A549 treated with Mapracorat at 1 μM for 4 hours (cell line): ENCODE measurements at places on chromosomes 2 and 18. TPM values are rescaled to one million over a fixed set of nuclear protein-coding genes. Genes with fewer than 3 reads are reported as not detected.

ZBTB7C gene
- total RNA-seq = 0.09 to 0.21 TPM (median 0.17 TPM) in 5 replicates

GALNT5 gene
- 2.0 to 2.2 TPM (median 2.1 TPM) in 5 replicates for total RNA-seq

MC4R gene
- total RNA-seq = not detected in 5 replicates

SMAD7 gene
- 19.4 to 22.9 TPM (median 20.4 TPM) in 5 replicates for total RNA-seq

ILKAP gene
- 36.1 to 43.6 TPM (median 39.9 TPM) in 5 replicates for total RNA-seq

SLC30A3 gene
- 2.1 to 4.0 TPM (median 3.3 TPM) in 5 replicates for total RNA-seq

IL1RN gene
- 0.13 to 0.53 TPM (median 0.37 TPM) in 5 replicates for total RNA-seq

PIAS2 gene
- 7.6 to 9.9 TPM (median 7.9 TPM) in 5 replicates for total RNA-seq

ANO7 gene
- total RNA-seq = 1.5 to 2.1 TPM (median 1.8 TPM) in 5 replicates

TUBA4B gene
- total RNA-seq = 0.13 to 0.28 TPM (median 0.18 TPM) in 4 of 5 replicates, not detected in the other

GLB1L gene
- total RNA-seq = 5.3 to 7.4 TPM (median 5.5 TPM) in 5 replicates

GRP gene
- total RNA-seq = not detected in 5 replicates

EMX1 gene
- total RNA-seq = 0.07 to 0.54 TPM (median 0.10 TPM) in 4 of 5 replicates, not detected in the other

SMYD1 gene
- not detected in 5 replicates for total RNA-seq

CIDEA gene
- total RNA-seq = not detected in 5 replicates

RESP18 gene
- not detected in 5 replicates for total RNA-seq

SERPINB13 gene
- not detected in 5 replicates for total RNA-seq
